HS-27A (cell line): ENCODE measurements at places on chromosomes 5 and 9.
A peak's percentile ranks its signal among the peaks of the same experiment; 100 is the strongest.

DNA sequence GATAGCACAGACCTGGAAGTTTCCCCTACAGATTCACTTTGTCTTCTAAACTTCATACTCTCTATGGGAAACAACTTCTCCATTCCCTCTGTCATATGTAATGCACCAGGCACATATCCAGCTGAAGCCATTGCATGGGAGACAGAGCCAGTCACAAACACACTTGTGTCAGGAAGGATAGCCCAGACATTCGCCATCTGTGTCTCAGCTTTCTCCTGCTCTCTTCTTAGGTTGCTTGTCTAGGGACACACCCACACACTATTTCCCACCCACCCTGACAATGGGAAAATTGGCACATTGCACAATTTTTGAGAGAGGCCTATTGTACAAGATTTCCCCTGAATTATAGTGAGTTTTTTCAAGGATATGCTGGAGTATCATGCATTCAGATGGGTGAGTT is 158.4 kb upstream of the MPDZ start:
- no peak for DNase-seq

DNA sequence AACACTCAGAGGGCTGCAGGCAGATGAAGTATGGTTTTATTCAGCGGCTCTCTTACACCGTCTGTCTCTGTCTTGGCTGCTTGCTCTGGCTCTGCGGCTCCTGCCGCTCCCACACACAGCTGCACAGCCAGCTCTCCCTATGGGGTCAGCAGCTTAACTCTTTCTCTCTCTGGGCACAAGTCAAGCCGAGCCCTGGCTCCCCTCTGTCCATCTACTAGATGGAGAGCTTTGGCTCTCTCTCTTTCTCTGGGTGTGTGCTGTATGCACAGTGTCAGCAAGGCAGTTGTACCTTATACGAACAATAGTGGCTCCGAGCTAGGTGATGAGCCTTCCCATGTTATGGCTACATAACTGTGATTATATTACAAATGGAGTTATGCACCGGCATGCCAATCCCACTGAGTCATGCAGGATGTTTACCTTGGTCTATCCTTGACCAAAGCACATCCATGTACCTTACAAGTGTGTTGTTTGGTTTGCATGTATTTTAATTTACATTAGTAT is 19.3 kb upstream of the PPP2CA start:
- DNase-seq, result no peak

GRCh38 chr5:40465416-40465815 is 214.3 kb upstream of the PTGER4 start:
- DNase-seq, result no peak

- no peak for DNase-seq
Observed at GRCh38 chr9:129506041-129506440, 114.9 kb downstream of the C9orf50 start.

DNA sequence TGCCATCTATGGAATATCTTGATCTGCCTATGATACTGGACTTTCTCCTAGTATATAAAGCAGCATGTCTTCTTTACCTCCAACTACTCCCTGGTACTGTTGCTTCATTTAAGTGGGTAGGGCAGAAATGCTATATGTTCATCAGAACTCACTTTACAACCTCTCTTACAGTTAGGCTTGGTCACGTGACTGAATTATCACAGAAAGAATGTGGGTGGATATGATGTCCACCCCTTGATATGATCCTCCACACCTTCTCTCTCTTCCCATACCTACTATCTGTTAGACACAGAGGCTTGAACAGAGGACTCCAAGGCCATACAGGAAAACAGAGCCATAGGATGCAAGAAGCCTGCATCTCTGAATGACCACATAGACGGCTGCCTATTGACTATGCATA is 19.8 kb downstream of the CRHBP start:
- no peak for DNase-seq

DNA sequence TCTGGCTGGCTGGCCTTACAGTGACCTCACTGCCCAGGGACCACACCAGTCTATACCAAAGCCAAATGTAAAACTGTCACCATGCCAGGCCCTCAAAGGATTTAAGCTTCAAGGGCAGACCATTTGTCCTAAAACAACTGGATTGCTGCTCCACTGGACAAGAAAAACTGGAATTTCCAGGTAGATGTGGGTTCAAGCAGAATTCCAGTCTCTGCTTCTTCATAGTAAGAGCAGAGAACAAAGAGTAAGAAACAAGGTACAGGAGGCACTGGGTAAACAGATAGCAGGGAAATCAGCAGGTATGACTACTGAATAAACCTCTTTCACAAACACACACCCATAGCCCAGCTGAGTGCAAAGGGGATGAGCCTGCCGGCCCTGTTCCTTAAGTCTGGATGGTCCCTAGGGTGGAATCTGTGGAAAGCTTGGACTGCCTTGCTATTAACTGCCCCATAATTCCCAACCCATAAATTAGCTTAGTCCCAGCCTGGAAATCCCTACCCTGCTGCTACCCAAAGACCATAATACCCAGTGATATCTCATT is 5.5 kb downstream of the B4GALT1 start:
- no peak for DNase-seq

DNA sequence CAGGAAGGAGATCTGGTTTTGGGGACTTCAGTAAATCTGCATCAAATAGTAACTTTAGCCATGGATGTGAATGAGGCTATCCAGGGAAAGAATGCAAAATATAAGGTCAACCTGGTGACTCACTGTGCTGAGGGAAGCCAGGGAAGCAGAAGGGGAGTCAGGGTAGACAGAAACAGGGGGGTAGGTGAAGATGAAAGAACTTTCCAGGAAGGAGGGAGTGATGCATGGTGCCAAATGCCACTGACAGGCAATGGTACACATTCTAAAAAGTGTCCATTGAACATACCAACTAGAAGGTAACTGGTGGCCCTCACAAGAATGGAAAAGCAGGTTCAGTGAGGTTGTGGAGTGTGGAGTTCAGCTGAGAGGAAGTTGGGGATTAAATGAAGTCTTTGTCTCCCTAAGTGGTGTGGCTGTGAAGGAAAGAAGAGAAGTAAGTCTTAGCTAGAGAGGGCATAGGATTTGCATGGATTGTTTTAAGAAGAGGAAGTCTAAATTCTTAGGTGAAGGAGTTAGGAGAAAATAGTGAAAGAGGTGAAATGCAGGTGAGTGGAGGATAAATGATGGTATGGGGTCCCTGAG is 35.5 kb downstream of the PALM2AKAP2 start:
- DNase-seq, result peak; percentile 42

- DNase-seq, result no peak
Observed at GRCh38 chr9:109934136-109934856, 154.3 kb downstream of the PALM2AKAP2 start.

- DNase-seq, result peak; percentile 15
Observed at GRCh38 chr9:109035684-109036423, 22.6 kb upstream of the CTNNAL1 start.

DNA sequence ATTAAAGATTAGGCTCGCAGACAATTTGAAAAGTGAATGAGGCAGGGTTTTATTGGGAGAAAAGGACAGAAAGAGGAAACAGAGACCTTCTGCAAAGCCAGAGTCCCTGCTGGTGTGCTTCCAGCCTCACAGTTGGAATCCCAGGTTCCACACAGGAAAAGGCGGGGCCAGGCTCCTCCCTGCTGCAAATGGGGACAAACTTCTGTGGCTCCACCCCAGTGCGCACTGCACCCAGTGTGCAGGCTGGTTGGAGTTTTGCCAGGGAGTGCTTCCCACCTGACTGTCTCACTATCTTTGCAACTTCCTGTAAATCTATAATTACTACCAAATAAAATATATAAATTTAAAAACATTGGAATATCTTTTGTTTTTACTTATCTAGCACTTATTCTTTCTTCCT is 386.0 kb upstream of the GRIN3A start:
- DNase-seq, result no peak

- peak; percentile 26 for DNase-seq
Observed at GRCh38 chr9:110152704-110153374, 55.1 kb downstream of the C9orf152 start.

DNA sequence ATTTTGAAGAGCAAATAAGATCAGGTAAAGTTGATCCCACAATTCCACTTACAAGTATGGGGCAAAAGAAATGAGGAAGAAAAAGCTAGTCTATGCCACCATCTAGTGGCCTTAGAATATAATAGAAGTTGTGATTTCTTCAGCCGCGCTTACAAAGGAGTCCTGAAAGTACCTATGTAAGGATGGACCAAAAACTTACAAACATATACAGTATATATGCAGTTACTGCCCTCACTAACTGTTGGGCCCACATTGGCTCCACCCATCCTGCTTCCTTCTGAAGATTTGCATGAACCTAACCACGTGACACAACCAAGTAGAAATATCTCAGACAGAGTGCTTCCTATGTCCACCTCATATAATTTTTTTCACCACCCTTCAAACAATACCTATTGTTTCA is 11.7 kb upstream of the OR13D1 start:
- DNase-seq, result no peak
